ENCODE measurements at places on chromosomes 1 and 21.

GRCh38 chr1:107158496-107158895, 17.7 kb downstream of the NTNG1 start:
- DNase-seq = no peak

DNA sequence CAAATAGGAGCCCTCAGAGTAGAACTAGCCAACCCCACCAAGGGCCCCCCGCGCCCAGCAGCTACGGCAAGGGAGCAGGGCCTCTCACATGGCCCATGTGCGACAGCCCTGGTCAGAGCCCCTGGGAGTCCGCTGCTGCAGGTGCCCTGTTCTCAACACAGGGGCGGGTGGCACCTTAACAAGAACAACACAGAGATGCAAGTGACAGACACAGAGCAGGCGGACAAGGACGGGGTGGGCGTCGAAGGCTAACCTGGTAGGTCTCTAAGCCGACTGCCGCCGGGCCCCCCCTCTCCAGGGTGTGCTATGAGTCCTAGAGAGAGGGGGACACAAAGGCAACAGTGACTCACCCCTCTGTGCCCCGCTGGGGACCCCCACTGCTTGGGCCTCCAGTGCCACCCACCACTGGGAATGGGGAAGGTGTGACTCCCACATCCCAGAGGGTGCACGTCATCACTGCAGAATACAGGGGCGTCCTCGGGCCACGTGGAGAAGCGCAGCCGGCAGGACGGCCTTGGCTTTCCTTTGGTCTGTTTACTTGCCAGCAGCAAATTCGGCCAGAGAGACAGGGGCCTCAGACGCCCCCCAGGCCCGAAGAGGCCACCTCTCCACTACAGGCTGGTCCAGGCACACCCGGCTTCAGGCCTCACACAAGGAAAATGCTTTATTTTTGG, 44.8 kb downstream of the PRDM15 start:
- DNase-seq = no peak

GRCh38 chr21:34528131-34528561, 16.1 kb upstream of the KCNE1 start:
- DNase-seq = no peak

DNA sequence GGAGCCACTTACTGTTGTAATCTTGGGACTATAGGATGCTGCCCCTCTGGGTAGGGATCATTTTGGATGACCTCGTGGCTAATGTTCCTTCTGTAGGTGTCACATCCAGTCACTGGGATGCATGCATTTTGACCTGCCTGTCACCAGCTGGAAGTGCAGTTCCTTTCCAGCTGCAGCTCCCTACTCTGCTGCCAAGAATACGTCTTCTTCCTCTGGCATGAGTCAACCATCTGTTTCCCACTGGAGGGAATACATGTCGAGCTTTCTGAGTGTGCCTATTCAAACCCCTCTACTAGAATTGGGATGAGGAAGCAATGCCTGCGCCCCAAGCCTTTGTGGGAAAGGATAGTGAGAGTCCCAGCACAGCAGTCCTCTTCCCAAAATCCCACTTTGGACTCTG, 415.5 kb upstream of the ADAMTS5 start:
- DNase-seq = no peak

DNA sequence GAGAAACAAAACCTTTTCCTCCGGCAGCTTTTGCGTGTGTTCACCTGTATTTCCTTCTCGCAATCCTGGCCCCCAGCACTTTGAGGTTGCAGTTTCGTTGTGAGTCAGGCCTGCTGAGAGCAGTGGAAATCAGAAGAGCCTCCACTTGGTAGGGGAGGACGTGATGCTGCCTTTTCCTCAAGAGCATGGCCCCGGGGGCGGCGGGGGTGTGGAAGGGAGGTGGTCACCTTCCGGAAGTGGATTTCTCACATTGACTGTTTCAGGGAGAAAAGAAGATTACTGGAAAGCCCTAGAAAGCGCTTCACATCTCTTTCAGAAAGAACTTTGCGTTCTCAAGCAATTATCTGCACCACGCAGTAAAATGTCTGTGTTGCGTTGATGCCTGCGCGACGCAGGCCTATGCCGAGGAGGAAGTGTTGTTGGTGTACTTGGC, 12.2 kb upstream of the IL10 start:
- no peak for DNase-seq

GRCh38 chr21:16426936-16427335, 697.2 kb downstream of the USP25 start:
- DNase-seq = no peak

GRCh38 chr1:17640975-17641374, 101.5 kb downstream of the ARHGEF10L start:
- no peak for DNase-seq

DNA sequence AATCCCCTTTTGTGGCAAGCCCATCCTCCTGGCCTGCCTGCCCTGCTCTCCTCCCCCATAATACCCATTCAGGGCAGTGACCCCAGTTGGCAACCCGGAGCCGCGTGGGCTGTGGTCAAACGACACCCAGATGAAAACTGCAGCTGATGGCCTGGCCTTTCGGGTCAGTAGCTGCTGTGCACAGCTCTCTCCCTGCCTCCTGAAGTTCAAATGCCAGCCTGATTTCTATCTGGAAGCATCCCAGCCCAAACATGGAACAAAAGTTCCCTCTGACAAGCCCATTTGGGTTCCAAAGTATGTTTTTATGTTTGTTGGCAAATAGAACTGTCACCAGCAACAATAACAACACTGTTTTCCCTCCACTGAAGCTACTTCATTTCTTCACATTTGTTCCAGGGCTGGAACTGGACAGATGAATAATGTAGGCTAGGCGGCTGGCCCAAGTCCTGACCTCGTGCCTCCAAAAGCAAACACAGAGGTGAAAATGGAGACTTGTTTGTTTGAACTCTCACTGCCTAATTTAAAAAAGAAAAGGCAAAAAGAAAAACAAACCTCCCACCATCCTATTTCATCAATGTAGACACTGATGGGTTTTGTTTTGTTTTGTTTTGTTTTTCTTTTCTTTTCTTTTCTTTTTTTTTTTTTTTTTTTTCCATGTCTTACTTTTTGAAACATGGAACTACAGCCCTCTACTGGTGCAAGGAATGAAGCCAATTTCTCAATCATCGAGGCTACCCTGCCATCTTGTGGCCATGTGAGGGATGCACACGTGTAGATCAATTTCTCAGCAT, 179.0 kb downstream of the ADSS2 start:
- peak; percentile 95 for DNase-seq

Measured in eye (tissue), 1 donor.